ENCODE measurements at places on chromosomes 1 and 21.
A peak's percentile ranks its signal among the peaks of the same experiment; 100 is the strongest.

DNA sequence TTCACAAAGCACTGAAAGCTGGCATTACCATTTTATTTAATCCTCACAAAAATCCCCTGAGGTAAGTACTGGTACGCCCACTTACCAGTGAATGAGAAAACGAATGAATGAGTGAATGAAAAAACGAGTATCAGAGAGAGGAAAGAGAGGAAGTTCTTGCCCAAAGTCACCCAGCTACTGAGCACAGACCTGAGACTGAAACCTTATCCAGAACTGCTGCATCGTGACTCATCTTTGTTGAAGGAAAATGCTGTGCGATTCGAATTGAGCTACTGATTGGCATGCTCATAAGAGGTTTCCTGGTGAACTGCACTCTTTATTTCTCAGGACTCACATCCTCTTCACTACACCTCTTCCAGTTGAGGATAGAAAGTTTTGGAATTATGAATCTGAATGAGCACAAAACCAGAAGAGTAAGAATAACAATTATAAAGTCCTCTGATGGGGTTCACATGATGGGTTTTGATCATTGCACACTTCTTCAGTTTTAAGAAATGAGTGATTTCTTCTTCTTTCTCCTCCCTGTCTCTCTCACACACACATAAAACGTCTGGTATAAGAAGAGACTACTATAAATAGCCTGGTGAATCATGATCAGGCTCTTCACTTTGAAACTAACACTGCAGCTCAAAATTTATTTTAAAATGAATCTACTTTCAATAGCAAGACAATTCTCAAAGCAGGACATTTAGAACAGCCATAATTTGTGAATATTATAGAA, 32.1 kb downstream of the IL12RB2 start:
- no peak for DNase-seq

DNA sequence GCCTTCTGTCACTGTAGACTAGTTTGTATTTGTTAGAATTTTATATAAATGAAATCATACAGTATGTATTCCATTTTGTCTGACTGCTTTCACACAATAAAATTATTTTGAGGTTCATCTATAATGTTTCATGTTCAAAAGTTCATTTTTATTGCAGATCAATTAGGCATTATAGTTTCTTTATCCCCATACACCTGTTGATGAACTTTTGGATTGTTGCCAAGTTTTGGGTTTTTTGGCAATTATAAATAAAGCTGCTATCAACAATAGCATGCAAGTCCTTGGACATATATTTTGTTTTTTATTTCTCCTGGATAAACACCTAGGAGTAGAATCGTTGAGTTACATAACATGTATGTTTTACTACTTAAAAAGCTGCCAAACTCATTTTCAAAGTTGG, 47.1 kb upstream of the FAM3B start:
- DNase-seq = no peak

DNA sequence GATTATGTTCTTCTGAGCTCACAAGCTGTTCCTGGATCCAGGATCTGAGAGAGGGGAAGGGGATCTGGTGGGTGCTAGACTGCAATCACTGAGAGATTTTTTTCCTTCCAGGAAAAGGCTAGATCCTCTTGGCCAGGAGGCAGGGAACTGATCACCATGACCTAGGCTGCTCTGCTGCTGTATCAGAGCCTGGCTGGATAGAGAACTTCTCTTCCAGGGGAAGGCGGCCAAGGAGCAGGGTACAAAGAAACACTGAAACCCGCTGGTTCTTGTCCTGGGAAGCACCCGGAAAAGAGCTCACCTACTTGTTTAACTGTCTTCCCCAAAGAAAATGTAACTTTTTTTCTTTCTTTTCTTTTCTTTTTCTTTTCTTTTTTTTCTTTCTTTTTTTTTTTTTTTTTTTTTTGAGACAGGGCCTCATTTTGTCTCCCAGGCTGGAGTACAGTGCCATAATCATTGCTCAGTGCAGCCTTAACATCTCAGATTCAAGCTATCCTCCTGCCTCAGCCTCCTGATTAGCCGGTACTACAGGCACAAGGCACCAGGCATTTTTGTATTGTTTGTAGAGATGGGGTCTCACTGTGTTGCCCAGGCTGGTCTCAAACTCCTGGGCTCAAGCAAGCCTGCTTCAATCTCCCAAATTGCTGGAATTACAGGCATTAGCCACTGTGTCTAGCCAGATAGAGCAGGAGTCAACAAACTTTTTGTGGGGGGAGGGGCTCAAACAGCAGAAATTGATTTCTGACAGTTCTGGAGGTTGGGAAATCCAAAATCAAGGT, 12.4 kb upstream of the RPS6KA1 start:
- no peak for DNase-seq

DNA sequence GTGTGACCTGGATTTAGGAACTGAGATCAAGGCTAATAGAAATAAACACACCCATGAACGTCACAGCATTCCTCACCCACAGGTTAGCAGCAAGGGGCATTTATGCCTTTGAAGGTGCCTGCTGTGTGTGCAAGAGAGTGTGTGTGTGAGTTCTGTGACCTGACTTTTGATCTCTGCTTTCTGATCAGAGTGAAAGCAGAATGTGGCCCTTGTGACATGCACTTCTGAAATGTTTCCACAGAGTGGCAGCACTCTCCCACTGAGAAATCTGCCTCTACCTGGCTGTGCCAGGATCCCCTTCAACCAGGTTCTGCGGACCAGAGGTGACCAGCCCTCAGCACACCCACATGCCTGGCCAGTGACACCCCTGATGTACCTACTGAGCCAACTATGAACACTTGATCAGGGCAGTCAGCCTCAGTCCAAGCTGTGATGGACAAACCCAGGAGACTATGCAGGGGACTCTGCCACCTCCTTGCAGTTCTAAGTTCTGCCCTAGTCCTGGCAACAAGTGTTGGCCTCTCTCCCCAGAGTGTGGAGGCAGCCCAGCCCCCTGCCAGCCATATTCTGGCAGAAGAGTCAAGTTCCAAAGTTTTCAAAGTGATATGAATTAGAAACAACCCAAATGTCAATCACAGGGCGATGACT, 41.0 kb downstream of the RXRG start:
- DNase-seq = no peak

DNA sequence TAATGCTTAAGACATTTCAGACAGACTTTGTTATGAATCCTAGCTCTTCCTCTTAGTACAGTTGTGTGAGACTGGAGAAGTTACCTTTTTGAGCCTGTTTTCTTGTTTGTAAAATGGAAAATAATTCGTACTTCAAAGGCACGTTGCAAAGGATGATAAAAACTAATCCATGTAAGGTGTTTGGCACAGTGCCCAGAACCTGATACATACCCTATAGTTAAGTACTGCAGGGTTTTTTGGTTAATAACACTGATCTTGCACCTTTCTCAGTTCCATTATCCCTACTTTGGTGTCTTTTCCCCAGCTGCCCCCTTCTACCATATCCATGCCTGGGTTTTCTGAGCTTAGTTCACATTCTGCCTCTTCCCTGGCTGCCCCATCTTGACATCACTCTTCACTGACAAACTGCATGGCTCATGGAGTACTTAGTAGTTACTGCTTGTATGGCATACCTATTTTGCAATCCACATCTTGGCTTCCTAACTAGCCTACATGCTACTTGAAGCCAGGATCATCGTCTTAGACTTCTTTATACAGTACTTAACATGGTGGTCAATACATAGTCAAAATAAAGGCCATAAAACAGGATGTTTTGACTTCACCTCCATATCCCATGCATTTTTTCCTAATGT, 10.1 kb downstream of the CCDC185 start:
- no peak for DNase-seq

DNA sequence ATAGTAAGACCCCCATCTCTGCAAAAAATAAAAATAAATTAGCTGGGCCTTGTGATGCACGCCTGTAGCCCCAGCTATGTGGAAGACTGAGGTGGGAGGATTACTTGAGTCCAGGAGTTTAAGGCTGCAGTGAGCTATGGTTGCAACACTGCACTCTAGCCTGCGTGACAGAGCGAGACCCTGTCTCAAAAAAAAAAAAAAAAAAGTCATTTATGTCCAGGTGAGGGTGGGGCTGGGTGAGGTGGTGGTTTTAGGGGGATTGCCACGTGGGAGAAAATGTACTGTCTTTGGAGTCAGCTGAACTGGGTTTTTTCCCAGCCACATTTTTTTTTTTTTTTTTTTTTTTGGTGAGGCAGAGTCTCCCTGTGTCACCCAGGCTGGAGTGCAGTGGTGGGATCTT, 6.7 kb downstream of the PIK3CD start:
- DNase-seq = peak; percentile 38

DNA sequence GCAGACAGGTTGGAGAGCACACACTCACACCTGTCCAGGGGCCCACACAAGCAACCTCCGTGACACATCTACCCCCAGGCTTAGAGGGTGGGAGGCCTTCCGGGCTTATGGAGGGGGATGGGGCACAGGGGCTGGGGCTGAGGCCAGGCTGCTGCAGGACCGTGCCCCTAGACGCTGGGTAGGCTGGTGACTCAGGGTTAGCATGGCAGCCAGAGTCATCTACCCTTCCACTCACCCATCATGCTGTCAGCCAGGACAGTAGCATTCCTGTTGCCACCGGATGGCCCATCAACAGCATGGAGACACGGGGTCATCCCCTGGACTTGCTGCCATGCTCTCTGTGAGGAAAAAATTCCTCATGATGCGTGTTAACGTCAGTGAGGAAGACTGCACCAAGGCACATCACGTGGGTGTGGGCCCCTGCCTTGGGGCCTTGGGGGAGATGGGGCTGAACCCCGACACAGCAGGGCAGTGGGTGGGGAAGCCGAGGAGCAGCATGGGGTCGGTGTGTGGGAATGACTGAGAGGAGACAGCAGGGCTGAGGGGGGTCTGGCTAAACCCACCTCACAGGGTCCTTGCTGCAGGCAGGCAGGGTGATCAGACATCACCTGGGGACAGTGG, 52.8 kb downstream of the WNT9A start:
- DNase-seq = no peak

DNA sequence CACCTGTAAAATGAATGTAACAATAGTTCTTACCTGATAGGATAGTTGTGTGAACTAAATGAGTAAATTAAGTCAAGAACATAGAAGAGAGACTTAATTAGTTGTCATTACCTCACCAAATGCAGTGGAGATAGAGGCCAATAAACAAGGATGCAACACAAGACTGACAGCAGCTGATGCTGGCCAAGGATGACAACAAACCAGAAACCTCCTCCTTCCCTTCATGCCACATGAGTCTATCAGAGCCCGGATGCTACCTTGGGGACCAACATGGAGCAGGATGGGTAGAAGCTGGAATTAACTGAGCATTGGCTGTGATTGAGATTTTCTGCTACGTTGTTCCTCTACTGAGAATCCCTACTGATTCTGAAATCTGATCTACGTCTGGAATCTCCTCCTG, 30.3 kb upstream of the USP1 start:
- DNase-seq = no peak

DNA sequence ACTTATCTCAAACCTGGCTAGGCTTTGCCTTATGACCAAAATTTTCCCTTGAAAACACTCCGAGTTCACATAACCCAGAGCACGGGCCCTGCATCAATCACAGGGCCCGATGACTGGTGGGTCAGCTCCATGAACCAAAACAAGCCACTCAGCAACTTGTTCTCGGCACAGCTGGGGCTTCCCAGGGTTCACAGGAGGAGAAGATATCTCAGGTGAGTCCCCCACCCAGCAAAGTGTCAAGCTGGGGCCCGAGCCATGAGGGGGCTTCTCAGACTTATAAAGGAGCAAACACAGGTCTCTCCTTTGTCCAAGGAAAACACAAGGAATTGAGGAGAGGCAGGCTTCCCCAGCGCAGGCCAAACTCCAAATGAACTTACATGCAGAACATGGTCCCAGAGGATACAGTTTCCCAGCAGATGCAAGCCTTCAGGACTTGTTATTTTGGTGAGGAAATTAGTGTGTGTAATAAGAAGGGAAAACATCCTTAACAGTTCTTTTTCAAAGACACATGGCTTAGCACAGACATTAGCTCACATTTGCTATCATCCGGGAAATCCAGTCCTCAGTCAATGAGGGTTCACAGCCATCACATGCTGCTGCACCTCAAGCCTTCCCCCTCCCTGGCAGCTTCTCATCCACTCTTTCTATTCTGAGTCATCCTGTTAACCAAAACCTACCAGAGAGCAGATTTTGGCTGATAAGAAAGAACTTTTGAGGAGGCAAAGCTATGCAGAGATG, 98.1 kb upstream of the NFIA start:
- no peak for DNase-seq

DNA sequence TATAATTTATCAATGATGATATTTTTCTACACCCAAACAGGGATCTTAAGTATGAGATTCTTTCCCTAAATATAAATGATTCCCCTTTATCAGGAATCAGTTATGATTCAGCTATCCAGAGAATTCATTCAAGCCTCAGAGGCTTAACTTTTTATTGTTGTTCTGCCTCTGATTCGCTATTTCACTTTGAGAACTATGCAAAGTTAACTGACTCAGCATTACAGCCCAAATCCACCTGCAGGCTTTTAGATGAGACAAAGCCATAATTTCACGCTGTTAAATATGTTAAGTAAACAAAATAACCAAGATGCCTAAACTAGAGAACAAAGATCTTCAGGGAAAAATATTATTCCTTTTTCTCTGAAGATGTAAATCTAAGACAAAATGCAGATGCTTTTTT, 8.5 kb downstream of the SCYL3 start:
- DNase-seq = no peak

GRCh38 chr1:21381354-21381753, 58.6 kb upstream of the NBPF3 start:
- no peak for DNase-seq

- DNase-seq = no peak
These were observed 9.2 kb upstream of the PEF1 start for GRCh38 chr1:31653717-31654473.

- no peak for DNase-seq
These were observed 484.7 kb upstream of the C1orf87 start for GRCh38 chr1:60558236-60558635.

GRCh38 chr1:185284533-185285276, 32.3 kb downstream of the IVNS1ABP start:
- DNase-seq = no peak

- DNase-seq = no peak
These were observed 18.2 kb downstream of the PHLDA3 start for GRCh38 chr1:201450721-201451291.

DNA sequence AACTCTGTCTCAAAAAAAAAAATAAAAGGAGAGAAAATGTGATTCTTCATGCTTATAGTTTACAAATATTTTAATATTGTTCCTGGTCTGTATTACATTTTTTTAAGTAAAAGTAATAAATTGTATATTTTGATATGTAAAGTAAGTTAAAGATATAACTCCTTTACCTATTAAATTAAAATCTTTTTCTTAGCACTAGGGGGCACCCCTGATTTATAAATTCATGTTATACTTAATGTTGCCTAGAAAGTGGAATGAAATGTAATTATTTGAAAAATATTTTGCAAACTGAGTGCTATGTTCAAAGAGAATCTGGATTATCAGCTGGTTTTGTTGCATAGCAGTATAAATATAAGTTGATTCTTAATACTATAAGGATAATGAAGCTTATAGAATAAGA, 49.2 kb downstream of the RALGPS2 start:
- DNase-seq = no peak

All from T-helper 22 cell (primary cell).